ENCODE measurements at places on chromosomes 7 and 10. TPM values are rescaled to one million over a fixed set of nuclear protein-coding genes. Genes with fewer than 3 reads are reported as not detected.

GRCh38 chr10:23912884-23913404 lies 296.0 kb upstream of the KIAA1217 start:
- DNase-seq, result no peak

GRCh38 chr10:21820952-21821351 lies 182.6 kb downstream of the DNAJC1 start:
- no peak for DNase-seq

DNA sequence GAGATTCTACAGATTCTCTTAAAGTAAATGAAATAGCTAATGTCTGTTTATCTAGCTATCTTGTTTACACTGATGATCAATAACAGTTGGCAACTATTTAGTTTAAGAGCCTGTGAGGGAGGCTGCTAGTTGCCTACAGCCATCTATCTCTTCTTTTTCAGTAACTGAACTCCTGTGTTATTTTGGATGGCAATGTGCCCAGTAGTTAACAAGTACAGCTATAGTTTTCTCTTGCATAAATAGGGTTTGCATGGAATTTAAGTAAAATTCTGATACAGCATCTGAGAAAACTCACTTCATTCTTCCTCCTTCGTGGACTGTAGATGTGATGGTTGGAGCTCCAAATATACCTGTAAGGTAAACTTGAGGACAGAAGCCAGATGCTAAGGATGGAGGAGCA lies 219.5 kb upstream of the POT1 start:
- no peak for DNase-seq

DNA sequence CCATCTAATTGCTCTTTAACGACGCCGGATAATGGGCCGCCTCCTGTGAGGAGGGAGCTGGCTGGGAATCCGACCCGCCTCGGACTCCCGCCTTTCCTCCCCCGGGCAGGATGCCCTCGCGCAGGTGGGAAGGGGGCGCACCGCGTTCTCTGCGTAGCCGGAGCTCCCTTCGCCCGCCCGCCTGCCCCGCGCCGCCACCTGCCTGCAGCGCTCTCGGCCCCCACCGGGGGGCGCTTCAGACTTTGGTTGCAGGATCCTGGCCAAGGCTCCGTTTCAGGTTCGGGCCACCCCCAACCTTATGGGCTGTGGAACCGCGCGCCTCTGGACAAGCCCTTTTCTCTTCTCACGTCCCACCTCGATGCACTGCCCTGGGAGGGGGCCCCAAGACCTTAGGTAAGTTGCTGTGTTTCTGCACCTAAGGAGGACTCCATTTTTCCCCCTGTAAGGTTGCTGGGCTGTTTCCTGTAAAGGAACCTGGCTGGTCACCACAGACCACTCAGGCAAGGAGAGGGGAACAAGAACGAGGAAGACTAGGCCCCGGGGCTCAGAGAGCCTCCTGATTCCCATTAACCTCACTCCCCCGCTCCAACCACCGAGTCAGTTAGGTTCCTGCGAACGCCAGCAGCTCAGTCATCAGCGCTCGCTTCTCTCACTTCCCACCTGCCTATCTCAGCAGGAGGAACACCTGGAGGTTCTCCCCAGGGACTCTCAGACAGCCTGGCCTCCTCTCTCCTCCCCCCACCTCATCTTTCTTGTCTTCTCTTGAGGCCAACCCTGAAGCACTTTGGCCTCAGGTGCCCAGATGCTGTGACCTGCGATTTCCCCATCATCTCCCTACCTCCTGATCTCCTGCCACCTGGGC lies 11.3 kb upstream of the KAZALD1 start:
- DNase-seq, result no peak

DNA sequence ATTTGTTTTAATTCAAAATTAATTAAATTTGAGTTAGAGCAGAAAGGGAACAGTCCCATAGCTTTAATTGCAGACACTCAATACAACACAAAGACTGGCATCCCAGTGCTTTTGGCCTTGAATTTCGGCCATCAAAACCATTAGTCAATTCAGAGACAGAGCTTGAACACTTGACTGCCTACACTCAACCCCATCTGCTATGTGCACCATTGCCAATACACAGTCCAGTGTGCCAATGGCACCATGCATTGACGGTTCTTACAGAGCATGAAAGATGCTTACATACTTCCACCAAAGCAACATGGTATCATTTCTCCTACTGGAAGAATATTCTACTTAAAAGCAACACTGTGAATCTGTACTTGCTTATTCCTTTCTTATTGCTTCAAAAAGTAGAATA lies 43.6 kb upstream of the LRRTM3 start:
- DNase-seq, result no peak

GRCh38 chr10:126895214-126895781 lies 9.9 kb upstream of the DOCK1 start:
- no peak for DNase-seq

DNA sequence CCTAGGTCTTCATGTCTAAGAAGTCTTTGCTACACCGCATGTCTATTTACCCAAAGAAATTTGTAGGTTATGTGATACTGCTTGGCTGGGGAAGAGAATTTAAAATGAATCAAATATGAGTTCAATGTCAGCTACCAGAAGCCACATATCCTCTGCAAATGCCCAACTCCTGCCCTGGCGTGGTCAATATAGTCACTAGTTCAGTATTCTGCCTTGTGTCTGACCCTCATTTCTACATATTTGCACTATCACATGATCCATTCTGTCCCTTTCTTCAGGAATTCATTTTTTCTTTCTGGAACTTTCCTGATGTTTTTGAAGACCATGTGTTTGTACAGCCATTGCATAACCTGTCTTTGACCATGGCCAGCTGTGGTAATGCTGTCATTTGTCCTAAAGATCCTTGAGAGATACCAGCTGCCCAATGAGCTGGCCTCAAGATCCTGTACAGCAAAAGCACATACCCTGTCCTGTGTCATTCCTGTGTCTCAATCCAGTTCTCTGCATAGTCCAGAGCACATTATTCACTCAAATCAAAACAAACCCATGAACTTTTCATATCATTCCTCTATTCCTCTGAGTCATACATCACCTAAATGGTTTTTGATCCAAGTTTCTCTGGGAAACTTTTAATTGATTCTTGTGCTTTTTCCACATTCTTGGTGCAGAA lies 524.5 kb downstream of the PARD3 start:
- no peak for DNase-seq

DNA sequence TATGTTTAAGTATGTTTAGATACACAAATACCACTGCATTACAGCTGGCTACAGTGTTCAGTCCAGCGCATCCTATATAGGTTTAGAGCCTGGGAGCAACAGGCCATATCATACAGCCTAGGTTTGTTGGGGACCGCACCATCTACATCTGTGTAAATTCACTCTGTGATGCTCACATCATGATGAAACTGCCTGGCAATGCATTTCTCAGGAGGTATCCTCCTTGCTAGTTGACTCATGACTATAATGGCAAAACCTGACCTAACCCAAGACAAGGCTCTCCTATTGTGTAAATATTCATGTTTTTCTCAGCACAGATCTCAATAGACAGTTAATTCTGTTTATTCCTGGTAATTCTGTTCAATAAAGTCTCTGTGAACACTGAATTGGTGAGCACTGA lies 240.7 kb upstream of the PFKP start:
- DNase-seq, result no peak

DNA sequence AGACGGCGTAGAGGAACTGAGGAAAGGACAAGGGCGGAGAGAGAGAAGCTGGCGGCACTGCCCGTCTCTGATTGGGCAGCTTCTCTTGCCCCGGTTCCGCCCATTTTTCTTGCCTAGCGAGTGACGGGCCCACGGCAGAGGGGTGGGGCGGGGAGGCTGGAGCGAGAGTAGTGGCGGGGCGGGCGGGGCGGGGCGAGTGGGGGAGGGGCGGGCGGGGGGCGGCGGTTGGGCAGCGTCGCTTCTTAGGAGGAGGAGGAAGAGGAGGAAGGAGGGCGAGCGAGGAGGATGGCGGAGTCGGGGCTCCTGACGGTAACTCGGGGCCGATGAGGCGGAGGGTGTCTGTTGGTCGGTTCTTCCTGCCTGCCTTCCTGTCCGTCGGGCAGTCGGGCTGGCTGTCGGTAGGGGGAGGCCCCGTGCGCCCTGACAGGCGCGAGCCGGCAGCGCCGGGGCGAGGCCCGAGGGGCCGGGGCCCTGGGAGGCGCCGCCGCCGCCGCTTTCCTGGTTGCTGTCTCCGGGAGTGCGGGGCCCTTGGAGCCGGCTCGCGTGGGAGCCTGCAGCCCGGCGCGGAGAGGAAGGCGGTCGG lies at the start of gene SHOC2:
TSS of gene SHOC2 (plus strand) at position 256 of the 583 bp plus-strand sequence. CDS start 44,755 bp downstream, outside the sequence.
- DNase-seq, result peak; percentile 99

GRCh38 chr7:100785878-100786277 lies 41.4 kb downstream of the EPHB4 start:
- no peak for DNase-seq

GRCh38 chr7:92769844-92770243 lies 66.5 kb downstream of the CDK6 start:
- DNase-seq, result no peak

- no peak for DNase-seq
Measured at GRCh38 chr7:2005786-2006185, 227.0 kb downstream of the MAD1L1 start.

- no peak for DNase-seq
Measured at GRCh38 chr7:30177965-30178364, 43.2 kb downstream of the MTURN start.

The MKI67 gene
- total RNA-seq, result 1.7 TPM

The SLC39A12 gene
- 2.2 TPM for total RNA-seq

The PLEKHS1 gene
- total RNA-seq, result not detected

The SFTPA1 gene
- total RNA-seq, result 0.16 TPM

The CPA5 gene
- not detected for total RNA-seq

The TRIM4 gene
- 9.0 TPM for total RNA-seq

The BLNK gene
- 0.78 TPM for total RNA-seq

The SEC31B gene
- 3.7 TPM for total RNA-seq

The CFAP70 gene
- 0.62 TPM for total RNA-seq
